Stimulated activated CD8-positive, alpha-beta memory T cell treated with anti-CD3 and anti-CD28 coated beads, Interleukin-2, amount 100 ng/mL, for 1 hour (primary cell): ENCODE measurements at places on chromosomes 5 and 9.
A peak's percentile ranks its signal among the peaks of the same experiment; 100 is the strongest.

- DNase-seq, result no peak
These were observed 35.3 kb upstream of the IQGAP2 start for GRCh38 chr5:76367623-76368371.

DNA sequence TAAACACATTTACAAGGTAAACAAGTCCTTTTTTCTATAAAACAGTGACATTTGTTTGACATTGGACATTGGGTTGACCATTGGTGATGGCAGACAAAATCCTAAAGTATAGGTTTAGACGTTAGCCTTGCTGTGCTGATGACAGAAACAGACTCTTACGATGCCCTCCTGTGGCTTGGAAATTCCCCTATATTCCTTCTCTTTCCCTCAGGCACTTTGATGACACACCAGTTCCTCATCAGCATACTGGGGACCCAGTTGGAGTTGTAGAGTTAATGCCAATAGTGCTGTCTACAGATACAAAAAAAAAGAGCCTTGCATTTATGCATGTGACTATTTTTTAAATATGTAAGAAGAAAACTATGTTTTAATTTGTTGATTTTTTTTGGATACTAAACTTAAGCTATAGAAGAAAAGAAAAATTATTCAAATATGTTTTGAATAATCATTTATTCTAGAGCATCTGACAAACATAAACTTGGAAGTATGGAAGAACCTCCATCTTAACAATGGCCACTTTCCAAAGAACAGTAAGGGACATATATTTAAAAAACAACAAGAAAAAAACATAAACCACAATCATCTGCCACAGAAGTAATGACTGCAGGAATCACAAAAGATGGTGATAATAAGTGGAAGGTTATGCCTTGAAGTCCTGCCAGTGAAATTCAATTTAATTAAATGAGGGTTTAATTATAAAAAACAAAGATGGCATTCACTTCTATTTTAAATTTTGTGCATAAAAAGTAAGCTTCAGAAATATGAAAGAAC is 75.6 kb upstream of the SNCAIP start:
- DNase-seq, result no peak

DNA sequence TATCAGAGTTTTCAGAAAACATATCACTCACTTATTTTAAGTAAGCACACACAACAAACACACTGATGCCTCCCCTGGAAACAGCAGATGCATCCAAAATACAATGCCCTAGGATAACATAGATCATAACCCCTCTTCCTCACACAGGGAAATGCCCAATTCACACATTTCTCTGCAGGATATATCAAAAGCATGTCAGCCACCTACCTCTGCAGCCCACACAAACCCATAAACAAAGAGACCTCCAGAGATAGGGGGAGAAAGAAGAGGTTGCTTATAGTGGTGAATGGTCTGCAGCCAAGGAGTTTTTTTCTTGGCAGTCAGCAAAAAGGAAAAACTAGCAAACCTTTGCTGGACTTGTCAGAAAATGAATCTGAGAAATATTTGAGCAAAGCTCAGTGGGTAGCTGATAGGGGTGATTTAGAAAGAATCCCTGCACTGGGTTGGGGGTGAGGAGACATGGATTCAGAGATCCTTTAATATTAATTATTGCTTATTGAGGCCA is 36.1 kb downstream of the ABLIM3 start:
- no peak for DNase-seq

- peak; percentile 16 for DNase-seq
These were observed 2.1 kb upstream of the MLLT3 start for GRCh38 chr9:20624201-20625002.

GRCh38 chr5:100654895-100655294 is 119.7 kb downstream of the FAM174A start:
- no peak for DNase-seq

GRCh38 chr9:17837965-17838364 is 259.1 kb downstream of the SH3GL2 start:
- no peak for DNase-seq

- no peak for DNase-seq
These were observed 247.1 kb upstream of the ANKRD55 start for GRCh38 chr5:56480078-56480704.

- DNase-seq, result no peak
These were observed 142.2 kb upstream of the TRIM32 start for GRCh38 chr9:116544896-116545295.

- no peak for DNase-seq
These were observed 278.0 kb upstream of the ADCY2 start for GRCh38 chr5:7117961-7118360.
